Kidney (tissue), 22 donors: ENCODE measurements at places on chromosomes 2 and 18. TPM values are rescaled to one million over a fixed set of nuclear protein-coding genes. Genes with fewer than 3 reads are reported as not detected.

The MOGAT1 gene
- polyA plus RNA-seq, result not detected

- no peak for DNase-seq
These were observed 76.2 kb downstream of the MAP3K20 start for GRCh38 chr2:173151671-173152401.

DNA sequence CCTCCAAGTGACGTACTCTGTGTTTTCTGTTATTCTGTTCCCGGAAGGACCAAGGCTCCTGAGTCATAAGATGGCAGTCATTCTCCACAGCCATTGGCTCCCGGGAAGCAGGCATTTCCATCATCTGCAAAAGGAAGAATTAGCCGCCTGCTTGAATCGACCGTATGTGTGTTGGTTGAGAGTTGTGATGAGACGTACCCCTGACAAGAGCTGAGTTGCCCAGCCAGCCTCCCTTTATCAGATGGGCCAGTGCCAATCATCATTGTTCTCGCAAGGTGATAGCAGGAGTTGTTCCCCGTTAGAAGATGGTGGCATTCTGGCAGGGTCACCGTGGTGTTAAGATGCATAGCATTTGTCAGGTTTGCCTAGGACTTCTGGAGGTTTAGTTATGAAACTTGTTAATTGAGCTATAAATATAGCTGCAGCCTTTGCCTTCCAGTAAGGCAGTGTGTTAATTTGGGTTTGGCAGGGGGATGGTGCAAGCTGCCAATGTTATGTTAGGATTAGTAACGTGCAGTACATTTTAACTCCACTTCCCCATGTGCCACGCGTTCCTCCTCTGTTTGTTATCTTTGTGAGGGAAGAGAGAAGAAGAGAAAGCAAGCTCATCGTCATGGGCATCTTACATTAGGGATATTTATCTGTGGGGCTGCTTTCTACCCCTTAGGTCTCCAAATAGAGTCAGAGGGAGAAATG, 652.7 kb upstream of the FANCL start:
- DNase-seq, result no peak

- DNase-seq, result no peak
These were observed 49.0 kb downstream of the PIAS2 start for GRCh38 chr18:46868169-46868921.

DNA sequence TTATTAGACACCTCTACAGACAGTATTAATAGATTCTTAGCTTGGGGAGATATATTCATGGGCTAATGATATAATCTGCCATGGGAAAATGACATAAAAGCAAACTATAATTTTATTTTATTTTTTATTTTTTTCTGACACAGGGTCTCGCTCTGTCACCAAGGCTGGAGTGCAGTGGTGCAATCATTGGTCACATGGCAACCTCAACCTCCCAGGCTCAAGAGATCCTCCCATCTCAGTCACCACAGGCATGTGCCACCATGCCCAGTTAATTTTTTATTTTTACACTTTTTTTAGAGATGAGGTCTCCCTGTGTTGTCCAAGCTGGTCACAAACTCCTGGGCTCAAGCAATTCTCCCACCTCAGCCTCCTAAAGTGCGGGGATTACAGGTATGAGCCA, 39.3 kb downstream of the RTN4 start:
- peak; percentile 22 for DNase-seq

- no peak for DNase-seq
These were observed 60.9 kb upstream of the AGAP1 start for GRCh38 chr2:235432741-235433520.

The SLC1A4 gene
- polyA plus RNA-seq, result 2.1 TPM
